Left lobe of liver (tissue), 2 donors: ENCODE measurements at places on chromosomes 5 and 9. TPM values are rescaled to one million over a fixed set of nuclear protein-coding genes. Genes with fewer than 3 reads are reported as not detected.

DNA sequence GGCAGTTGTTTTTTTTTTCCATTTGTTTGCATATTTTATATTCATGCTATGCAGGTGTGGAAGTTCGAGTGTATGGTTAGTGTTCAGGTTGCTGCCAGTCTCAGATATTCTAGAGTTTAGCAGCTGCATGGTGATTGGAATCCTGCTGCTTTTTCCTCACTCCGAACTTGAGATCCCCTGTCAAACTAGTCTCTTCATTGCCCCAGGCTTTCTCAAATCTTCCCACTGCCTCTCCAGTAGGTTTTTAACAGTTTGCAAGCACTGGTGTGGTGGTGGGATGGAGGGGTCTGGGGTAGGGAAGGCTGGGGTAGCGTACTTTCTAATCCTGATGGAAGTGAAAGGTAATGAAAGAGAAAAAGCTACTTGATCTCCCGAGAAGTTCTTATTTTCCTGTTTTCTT, 112.9 kb downstream of the CHSY3 start:
- no peak for DNase-seq

GRCh38 chr9:98256756-98257155, 1.3 kb upstream of the TBC1D2 start:
- no peak for DNase-seq

GRCh38 chr5:147448766-147449165, 61.1 kb downstream of the DPYSL3 start:
- no peak for DNase-seq

DNA sequence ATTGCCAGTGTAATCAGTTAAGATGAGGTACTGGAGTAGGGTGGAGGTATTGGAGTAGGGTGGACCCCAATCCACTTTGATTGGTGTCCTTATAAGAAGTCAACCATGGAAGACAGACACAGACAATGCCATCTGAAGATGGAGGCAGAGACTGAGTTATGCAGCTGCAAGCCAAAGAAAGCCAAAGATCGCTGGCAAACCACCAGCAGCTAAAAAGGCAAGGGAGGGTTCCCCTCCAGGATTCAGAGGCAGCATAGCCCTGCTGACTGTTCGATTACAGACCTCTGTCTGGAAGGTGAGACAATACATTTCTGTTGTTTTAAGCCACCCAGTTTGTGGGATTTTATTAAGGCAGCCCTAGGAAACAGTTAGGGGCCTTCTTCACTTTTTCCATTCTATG, 30.5 kb upstream of the CKMT2 start:
- DNase-seq: no peak

- DNase-seq: peak; percentile 29
Observed at GRCh38 chr5:135444360-135444759, 2.8 kb downstream of the DCANP1 start.

DNA sequence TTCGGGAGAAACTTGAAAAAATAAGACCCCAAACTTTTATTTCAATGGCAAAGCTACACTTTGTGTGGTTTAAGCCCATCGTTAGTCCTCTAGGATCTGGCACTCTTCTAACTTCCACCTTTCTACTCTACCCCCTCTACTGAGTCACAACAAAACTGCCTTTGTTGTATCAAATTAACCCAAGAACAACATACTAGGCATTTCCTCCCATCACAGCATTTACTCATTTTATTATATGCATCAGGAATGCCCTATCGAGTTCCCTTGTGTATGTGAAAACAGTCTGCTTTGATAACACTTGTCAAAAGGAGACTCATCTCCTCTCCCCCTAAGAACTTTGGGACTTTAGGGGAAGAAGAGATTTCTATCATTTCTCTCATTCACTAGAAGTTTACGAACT, 158.9 kb upstream of the FREM1 start:
- DNase-seq: no peak

DNA sequence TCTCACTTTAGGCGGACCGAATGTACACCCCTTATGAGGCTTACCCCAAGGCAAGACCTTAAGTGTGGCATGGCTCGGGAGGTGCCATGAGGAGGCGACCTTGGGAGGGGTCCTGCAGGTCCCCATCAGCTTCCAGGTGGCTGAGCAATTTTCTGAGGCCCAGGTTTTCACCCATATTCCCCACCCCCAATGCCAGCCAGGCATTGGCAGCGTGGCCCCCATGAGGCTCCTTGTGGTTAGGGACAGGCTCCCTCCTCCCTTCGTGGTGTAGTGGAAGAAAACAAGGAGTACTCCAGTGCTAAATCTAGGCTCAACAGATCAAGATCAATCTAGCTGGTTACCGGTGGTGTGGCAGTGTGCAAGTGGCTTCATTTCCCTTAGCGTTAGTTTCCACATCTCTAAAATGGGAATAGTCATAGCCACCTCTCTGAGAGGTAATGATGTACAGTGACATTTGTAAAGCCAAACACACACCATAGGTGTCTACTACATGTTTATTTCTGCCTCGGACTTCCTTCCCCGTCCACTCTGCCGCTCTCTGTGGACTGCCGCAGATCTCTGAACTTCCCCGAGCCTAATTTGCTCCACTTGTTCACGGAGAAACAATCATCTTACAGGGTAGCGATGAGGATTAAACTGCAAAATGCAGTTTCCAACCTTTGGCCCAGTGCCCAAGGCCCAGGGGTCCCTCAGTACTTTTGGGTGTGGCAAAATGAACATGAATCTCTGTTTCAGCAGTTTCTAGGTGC, 8.4 kb downstream of the LHX2 start:
- no peak for DNase-seq

- no peak for DNase-seq
Observed at GRCh38 chr5:67896311-67896929, 319.1 kb upstream of the PIK3R1 start.

- no peak for DNase-seq
Observed at GRCh38 chr9:78001946-78002731, 29.5 kb downstream of the GNAQ start.

The MCCC2 gene
- 86.2 TPM for total RNA-seq

The PCDHGA8 gene
- total RNA-seq: 0.35 TPM

The INSL6 gene
- not detected for total RNA-seq

The SHROOM1 gene
- total RNA-seq: 41.3 TPM

The PDE4D gene
- total RNA-seq: 2.4 TPM

The NKD2 gene
- 1.6 TPM for total RNA-seq
